Stimulated activated CD4-positive, alpha-beta T cell treated with anti-CD3 and anti-CD28 coated beads, Interleukin-1b, Interleukin-23, amount 100 ng/mL, for 4 hours (primary cell): ENCODE measurements at places on chromosomes 4 and X.

- peak; percentile 73 for DNase-seq
Measured at GRCh38 chrX:154443992-154444754, at the start of gene FAM50A. Gene FAM50A, plus strand, starts transcription at chrX:154444141. Its CDS starts 95 bp downstream, at chrX:154444236.

DNA sequence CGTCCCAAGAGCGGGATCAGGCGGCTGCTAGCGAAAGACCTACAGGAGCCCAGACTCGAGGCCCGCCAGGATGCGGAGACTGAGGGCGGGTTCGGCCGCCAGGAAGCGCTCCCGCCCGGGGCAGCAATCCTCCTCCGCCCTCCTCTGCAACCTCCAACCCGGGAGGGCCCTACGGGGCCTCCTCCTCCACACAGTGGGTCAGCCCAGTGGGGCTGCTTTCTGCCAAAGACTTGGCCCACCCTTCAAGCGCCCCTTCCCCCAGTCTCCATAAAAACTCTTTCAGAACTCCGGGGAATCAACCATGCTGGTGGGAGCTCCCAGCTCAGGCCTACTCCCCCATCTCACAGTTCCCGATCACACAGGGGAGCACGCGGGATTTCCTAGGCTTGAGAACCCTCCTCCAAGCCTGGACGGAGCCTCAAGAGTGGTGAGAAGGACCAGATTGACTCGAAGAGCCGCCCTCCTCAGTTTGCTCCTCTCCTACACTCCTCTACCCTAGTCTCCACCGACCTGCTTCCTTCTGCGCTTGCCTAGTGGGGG lies 77.5 kb downstream of the RLIM start:
- DNase-seq = no peak

GRCh38 chr4:128378668-128379067 lies 91.1 kb upstream of the PGRMC2 start:
- DNase-seq = no peak

- no peak for DNase-seq
Measured at GRCh38 chr4:3756343-3757059, 9.7 kb upstream of the ADRA2C start.

- no peak for DNase-seq
Measured at GRCh38 chr4:4541040-4541631, 712 bp downstream of the STX18 start.

DNA sequence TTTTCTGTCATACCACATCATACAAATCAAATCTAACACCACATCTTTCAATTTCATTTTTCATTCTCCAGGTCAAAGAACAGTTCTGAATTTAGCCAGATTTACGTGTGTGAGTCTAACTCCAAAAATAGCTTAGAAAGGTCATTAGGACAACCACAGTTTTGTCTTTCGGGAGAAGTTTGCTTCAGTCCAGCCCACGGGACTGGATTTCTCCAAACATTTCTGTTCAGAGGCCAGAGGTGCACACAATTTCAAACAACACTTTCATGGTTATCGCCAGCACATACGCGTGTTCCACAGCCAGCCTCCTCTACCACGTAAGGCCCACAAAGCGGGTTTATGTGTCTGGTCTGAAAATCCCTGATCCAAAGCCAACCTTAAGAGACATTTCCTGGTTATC lies 65.9 kb downstream of the VEGFC start:
- DNase-seq = no peak
